ENCODE measurements at places on chromosomes 5 and 9. TPM values are rescaled to one million over a fixed set of nuclear protein-coding genes. Genes with fewer than 3 reads are reported as not detected.

DNA sequence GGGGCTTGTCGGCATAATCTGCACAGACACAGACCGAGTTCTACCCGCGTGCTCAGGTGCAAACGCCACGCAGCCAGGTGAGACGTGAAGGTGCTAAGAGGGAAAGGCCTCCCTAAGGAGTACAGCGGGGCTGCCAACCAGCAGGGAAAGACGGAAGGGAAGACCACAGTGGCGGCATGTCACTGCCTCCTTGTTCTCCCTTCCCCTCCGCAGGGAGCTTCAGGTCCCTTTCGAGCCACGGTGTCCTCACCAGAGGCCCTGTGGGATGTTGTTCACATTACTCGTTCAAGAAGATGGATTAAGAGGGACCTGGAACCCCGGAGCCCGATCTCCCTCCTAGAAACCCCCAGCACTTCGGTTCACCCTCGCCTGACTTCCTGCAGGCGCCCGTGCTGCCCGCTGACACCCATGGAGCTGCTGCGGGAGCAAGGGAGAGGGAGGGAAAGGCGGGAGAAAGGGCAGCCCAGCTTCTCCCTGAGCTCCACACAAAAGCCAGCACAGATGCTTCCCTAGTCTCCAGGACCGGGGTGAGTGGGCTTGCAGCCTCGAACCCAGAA is 686 bp downstream of the BRD9 start:
- DNase-seq = peak; percentile 22

DNA sequence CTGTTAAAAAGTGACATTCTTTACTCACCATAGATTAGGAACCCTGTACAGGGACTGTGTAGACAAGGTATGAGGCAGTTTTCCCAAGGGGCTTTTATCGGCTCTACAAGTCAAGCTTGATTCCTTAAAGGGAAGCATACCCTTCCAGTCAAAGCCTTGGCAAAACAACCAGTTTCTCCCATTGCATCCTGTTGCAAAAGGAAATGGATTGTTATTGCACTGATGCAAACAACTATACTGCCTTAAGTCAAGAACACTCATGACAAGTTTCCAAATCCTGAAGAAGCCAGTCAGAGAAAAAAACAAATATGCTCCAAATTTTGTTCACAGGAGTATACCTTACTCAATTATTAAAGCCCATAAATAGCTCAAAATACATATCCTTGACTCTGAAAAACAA is 67.5 kb downstream of the RGMB start:
- DNase-seq = no peak

DNA sequence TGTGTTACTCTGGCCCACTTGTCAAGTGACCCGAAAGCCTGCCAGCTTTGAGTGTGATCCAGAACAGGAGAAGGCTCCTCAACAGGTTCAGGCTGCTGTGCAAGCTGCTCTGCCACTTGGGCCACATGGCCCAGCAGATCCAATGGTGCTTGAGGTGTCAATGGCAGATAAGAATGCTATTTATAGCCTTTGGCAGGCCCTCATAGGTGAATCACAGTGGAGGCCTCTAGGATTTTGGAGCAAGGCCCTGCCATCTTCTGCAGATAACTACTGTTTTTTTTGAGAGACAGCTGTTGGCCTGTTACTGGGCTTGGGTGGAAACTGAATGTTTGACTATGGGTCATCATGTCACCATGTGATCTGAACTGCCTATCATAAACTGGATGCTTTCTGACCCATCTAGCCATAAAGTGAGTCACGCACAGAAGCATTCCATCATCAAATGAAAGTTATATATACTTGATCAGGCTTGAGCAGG is 180.8 kb downstream of the CARTPT start:
- no peak for DNase-seq

- DNase-seq = no peak
These were observed 35.6 kb downstream of the NNT start for GRCh38 chr5:43638546-43638945.

GRCh38 chr5:78295035-78295961 is 800 bp upstream of the AP3B1 start:
- DNase-seq = peak; percentile 82

- DNase-seq = no peak
These were observed 453 bp upstream of the CCL28 start for GRCh38 chr5:43412644-43413043.

DNA sequence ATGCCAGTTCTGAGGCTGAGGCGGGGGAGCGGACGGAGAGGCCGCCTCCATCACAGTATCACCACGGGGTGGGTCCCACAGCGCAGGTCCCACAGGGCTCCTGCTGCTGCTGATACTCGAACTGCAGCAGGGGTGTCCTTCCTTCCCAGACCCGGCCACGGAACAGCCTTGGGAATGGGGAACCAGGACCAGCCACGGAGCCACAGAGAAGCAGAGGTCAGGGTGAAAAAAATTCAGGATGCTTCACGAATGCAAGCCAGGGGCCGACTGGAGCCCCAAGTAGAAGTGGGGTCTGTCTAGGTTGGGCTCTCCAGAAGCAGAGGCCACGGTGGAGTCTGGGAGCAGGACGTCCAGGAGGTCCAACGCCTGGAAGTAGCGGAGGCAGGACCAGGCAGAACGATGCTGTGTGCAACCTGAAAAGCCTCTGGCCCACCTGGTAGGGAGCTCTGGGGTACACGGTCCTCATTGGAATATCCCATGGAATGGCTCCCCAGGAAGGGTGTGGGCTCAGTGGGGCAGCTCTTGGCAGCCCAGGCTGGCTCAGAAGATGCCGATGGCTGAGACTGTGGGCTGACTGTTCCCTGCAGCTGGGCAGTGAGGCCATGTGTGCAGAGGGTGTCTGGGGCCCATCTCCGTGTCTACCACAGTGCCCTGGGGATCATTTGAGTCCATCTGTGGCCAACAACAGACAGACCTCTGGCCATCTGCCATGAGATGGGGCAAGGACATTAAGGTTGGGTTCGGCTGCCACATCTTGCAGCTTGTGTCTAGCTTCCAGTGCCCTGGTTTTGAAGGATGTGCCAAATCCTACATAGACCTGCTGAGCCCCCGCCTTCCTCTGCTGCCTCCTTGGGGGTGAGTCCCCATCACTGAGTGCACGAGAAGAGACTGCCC is 66.9 kb upstream of the FCN1 start:
- no peak for DNase-seq

DNA sequence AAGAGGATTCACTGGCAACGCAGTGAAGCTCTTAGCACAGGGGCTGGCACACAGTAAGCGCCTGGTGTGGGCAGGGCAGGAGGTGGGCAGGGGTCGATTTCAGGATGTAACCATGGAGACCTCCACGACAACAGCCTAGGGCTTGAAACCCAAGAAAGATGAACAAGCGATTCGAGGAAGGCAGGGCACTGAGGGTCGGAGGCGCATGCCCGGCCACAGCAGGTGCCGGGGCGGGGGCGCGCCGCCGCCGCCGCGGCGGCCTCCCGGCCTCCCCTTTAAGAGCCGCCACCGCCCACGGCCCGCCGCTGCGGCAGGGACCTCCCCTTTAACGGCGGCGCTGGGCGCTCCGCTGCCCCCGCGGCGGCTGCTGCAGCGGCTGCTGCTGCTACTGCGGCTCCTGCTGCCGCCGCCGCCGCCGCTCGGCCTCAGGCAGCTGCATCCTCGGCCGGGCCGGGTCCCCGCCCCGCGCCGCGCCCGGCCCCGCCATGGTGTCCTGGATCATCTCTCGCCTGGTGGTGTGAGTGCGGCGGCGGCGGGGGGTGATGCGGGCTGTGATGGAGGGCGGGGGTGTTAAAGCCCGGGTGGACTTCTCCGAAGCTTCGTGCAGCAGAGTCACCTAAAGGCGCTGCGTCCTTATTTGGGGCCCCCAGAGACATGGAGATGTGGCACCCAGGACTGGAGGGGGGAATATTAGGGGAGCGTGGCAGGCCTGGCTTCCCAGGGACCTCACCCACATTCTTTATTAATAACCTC is at the start of gene REEP2:
Gene REEP2, plus strand, starts transcription at position 334 of the 753 bp plus-strand sequence. Its CDS starts 152 bp downstream, at position 486.
- DNase-seq = peak; percentile 73

GRCh38 chr5:168680395-168680794 is 101.2 kb upstream of the PANK3 start:
- DNase-seq = no peak

DNA sequence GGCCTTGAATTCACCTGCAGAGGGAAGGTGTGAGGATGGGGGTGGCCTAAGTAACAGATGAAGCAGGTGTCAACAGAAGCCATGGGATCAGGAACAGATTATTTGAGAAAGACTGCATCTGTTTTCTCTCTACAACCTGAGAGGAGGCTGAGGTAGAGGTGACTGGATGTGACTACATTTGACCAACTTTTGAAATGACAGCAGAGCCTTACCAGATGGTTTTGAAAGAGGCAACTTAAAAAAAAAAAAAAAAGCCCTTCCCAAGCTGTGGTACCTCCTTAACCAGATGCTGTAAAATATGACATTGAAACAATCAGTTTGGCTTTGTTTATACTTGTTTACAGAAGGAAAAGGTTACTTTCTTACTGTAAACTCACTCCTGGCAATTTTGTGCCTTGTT is 108.6 kb downstream of the TRIO start:
- no peak for DNase-seq

DNA sequence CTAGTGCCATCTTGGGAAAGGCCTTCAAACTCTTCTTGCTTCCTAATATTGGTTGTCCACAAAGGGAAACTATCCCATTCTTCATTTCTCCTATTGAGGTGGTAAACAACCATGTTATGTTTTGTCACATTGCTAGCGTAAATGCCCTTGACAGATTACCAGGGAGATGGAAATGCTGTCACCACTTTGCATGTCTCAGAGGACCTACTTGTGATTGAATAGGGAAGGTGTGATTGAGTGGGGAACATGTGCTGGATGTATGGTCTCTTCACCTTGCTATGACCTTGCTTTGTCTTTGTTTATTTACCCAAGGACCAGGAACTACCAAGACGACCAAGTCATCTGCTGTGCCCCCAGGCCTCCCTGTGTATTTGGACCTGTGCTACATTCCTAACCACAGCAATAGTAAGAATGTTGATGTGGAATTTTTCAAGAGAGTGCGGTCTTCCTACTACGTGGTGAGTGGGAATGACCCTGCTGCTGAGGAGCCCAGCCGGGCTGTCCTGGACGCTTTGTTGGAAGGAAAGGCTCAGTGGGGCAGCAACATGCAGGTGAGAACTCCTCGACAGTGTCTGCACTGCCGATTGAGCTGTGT is 96.1 kb downstream of the MAP1B start:
- no peak for DNase-seq

DNA sequence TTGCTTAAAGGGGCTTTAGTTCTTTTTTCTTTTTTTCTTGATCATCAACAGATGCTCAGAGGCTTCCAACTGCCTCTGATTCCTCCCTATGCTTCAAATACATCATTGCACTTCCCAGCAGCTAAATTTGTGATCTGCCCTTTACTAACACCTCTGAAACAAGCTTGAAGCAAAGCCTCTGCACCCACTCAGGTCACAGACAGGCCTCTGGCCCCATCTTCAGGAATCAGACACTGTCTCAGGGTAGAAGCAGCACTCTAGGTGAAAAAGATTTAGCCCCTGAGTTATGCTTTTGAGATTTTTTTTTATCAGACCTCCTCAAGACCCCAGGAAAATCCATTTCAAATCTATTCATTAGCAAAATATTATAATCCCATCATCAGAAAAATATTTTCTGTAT is 91.5 kb downstream of the MAMDC2 start:
- no peak for DNase-seq

GRCh38 chr9:135409286-135410200 is 70.0 kb upstream of the PPP1R26 start:
- DNase-seq = no peak

GRCh38 chr5:56961746-56962145 is 9.8 kb upstream of the MIER3 start:
- no peak for DNase-seq

- peak; percentile 29 for DNase-seq
These were observed 40.6 kb downstream of the ZNF883 start for GRCh38 chr9:112971415-112971814.

- DNase-seq = no peak
These were observed 64.2 kb upstream of the SPTLC1 start for GRCh38 chr9:92179286-92180001.

DNA sequence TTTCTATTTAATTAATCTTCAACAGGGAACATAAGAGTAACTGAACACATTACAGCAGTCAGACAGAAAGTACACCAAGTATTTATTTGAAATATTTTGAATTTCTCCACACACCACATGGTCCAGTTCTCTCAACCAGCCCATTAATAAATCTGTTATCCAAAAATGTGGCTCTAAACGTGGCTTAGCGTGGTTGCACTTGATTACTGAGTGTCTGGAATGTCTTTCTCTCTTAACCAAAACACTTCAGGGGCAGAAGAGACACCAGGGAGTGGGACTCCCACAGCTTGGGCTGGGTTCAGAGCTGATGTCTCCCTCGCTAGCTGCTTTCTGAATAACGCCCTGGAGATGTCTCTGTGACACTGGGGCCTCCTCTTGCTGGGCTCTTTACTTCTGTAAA is 52.6 kb upstream of the FANCC start:
- no peak for DNase-seq

DNA sequence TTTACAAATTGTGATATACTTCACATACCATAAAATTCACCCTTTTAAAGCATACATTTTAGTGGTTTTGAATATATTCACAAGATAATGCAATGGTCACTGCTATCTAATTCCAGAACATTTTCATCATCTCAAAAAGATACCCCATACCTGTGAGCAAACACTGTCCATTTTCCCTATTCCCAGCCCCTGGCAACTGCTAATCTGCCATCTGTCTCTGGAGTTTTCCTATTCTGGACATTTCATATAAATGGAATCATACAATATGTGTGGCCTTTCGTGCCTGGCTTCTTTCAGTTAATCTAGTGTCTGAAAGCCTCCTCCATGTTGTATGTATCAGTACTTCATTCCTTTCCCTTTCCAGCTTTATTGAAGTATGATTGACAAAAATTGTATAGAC is 14.7 kb downstream of the SNX30 start:
- no peak for DNase-seq

DNA sequence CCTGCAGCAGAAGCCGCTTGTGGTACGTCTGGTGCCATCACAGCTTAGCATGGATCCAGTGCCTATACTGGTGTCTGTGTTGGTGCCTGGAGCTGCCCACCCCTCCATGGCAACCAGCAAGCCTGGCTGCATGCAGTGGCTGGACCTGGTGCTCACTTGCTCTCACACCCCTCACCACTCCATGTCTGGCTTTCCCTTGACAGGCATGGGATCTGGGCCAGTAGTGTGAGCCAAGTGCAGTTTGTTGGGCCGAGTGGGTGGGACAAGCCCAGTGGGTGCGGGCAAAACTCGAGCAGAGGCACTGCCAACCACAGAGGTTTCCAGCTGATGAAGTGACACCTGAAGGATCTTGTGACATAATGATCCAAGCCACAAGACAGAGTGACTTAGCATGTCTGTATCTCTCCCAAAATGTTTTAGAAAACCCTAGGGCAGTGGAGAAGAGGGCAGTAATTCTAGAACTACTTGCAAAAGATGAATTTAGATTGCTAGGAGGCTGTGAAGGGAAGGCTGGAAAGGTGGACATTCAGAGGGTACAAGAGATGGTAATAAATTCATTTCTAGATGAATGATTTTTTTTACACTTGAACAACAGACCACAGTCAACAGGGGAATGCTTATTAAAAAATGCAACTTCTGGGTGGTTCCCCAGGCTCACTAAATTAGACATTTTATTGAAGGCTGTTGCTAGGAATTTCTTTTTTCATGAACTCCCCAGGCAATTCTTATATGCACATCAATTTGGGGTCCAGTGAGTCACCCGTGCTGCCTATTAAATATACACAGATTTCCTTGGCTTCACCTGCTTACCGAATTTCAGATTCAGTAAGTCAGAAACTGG is 660.3 kb downstream of the TLR4 start:
- no peak for DNase-seq

Gene BTNL9
- 8.4 TPM for total RNA-seq

Gene PRR16
- total RNA-seq = not detected

Gene SET
- total RNA-seq = 745 TPM

Gene GNPDA1
- 61.3 TPM for total RNA-seq

Gene RICTOR
- 25.7 TPM for total RNA-seq

Gene FOXD1
- 3.1 TPM for total RNA-seq

Data from Caco-2 (cell line).